ENCODE measurements at places on chromosomes 1 and 21.

GRCh38 chr1:80629304-80629837 lies 1171.4 kb upstream of the ADGRL2 start:
- DNase-seq = no peak

DNA sequence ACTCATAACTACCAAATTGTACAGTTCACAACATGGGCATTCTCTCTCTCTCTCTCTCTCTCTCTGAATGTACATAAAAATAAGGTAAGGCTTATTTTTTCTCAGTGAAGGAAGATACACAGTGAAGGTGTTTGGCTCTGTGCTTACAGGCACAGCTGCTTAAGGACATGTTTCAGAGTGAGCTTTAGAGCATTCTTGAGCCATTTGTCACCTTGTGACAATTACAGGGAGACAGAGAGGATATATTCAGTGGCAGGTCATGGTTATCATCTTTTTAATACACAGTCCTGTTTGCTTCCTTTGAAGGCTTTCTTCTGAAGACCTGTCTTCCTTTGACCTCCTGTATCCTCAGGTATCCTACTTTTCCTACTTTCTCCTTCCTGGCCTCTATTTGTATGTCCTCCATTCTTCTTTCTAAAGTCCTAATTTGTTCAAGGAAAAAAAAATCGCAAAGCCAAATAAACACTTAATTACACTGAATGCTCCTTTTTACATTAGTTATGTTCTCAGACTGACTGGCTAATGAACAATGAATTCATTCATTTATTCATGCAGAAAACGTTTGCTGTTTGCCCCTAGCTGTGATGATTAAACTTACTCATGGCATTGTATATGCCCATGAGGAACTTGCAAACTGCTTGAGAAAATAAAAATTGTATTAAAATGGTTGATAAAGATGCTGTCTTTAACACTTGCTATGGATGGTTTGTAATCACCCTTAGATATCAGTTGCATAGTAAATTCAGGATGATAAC lies 33.4 kb downstream of the HSD17B7 start:
- no peak for DNase-seq

DNA sequence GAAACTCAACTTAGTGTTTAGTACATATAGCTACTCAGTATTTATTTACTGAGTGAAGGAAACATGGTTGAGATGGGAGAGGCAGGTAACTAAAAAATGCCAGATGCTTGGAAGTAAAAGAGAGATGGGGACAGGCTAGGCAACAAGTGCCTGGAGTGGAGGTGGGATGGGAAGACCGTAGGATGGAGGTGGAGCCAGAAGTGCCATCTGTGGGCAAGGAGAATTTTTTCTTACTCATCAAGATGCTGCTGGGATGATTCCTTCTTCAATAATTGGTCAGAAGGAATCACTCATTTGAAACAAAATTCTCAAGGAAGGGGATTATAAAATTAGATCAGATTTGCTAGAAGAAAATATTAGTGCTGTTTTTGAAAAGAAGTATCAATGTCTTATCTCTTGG lies 72.9 kb downstream of the IFI44 start:
- no peak for DNase-seq

- no peak for DNase-seq
Observed at GRCh38 chr1:194084755-194085154, 898.3 kb upstream of the B3GALT2 start.

- DNase-seq = no peak
Observed at GRCh38 chr1:119593805-119594204, 54.3 kb downstream of the ZNF697 start.

DNA sequence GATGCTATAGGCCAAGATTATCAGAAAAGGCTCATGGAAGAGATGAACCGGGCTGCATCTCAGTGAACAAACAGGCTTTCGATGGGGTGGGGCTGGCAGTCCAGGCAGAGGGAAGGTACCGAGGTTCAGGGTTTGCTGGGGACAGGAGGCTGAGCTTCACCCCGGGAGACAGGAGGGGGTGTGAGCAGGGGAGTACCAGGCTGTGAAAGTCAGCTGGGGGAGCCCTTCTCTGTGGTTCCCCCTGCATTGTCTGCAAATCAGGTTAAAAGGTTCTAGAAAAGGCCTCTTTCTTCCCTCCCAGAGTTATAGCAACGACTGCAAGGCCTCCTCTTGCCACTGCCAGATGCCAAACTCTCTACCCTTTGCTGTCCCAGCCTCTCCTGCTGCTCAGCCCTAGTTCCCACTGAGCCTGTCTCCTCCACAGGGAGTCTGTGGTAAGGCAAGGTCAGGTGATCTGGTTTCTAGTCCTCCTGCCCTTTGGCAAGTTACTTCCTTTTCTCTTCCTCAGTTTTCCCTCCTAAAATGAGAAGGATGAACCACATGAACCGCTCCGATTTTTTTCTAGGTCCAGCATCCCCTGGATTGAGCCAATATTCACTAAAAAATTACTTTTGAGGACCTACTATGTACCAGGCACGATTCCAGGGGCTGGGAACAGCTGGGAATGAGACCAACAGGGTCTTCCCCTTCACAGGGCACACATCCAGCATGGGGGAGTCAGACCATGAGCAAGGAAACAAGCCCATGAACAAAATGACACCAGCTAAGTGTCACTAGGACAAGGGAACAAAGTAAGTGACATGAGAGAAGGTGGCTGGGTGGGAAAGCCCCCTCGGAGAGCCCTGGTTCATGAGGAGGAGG lies 7.2 kb downstream of the LAD1 start:
- no peak for DNase-seq

- no peak for DNase-seq
Observed at GRCh38 chr21:34790834-34791233, 122.0 kb downstream of the CLIC6 start.

DNA sequence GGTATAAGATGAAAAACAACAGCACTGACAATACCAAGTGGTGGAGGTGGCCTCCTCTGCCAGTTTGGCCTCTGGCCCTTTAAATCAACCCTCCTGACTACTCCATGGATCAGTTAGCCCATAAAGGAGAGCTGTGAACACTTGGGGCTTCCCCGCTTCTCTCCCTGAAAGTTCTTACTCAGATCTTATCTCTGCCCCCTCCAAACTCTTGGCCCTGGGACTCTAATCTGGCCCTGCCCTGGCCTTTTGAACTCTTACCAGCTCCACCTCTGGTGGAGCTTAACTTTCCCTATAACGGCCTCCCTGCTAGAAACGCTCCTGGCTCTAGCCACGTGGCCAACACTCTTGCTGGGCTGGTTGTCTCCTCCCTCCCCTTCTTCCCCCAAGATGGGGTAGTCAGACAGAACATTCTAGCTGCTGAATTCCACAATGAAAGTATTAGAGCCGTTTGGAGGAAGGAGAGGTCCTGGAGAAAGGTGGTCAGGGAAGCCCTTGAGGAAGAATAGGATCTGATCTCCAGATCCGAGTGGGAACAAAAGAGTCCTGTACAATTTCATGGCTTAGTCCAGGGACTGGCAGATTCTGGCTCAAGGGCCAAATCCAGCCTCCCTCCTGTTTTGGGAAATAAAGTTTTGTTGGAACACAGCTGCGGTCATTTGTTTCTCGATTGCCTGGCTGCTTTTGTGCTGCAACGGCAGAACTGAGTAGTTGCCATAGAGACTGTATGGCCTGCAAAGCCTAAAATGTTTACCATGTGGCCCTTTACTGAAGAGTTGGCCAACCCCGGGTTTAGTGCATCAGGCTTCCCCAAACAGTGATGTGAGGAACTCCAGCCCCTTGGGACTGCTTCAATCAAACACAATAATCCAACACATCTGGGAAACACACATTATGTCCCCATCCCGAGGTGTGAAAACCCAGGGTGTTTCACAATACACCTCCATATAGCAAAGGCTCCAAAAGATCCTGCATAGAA lies 9.5 kb upstream of the PIGR start:
- no peak for DNase-seq

- no peak for DNase-seq
Observed at GRCh38 chr1:38127428-38127827, 80.8 kb upstream of the POU3F1 start.

- no peak for DNase-seq
Observed at GRCh38 chr1:95380909-95381308, 146.9 kb downstream of the RWDD3 start.

- no peak for DNase-seq
Observed at GRCh38 chr1:212127221-212127620, 91.7 kb downstream of the DTL start.
